HS-5 (cell line): ENCODE measurements at places on chromosomes 1 and 21.

DNA sequence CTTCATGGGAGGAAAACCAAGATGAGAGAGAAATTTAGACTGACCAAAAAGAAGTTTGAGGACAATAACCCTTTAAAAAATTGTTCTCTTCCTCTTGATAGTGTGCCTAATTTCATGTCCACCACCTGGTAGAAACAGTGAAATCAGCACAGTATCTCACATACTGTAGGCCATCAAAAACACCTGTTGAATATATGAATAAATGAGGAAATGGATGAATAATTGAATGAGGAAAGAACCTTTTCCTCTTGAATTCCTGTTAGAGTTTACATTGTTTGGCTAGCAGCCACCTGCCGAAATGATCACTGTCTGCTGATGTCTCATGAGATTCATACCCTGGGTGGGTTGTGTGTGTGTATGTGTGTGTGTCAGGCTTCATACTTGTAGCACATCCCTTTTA lies 198.7 kb upstream of the PBX1 start:
- DNase-seq, result no peak

DNA sequence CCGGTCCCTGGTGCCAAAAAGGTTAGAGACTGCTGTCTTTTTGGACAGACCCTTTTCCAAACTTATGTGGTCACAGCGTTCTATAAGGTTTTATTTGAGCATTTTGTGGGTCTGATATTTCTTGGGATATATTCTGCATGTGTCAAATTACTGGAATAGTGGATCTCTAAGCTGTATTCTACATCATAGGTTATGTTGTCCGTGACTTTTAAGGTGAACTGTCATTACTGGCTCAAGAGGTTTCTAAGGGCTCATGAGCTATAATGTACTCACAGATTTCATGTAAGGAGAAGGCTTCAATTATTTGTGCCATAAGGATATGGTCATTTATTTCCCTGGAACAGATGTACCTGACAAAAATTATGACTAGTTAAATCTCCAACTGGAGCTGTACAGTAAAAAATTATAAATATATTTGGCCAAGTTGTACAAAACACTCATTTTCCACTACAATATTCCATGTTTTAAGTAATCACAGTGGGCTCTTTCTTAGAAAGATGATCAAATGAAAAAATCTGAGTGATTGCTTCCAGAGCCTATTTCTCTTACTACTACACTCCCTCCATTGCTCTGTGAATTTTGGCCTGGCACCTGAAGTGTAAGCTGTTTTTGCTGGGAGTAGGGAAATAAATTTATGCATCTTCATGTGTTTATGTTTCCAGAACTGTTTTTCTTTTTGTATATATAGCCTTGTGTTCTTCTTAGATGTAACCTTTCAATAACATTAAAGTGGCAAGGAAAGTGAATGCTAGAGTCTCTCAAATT lies 538.1 kb upstream of the ZRANB2 start:
- no peak for DNase-seq

- DNase-seq, result no peak
These were observed 1.2 kb upstream of the PTTG1IP start for GRCh38 chr21:44874497-44875315.

- DNase-seq, result no peak
These were observed 292.5 kb downstream of the HLX start for GRCh38 chr1:221171768-221172167.

GRCh38 chr21:31847761-31848160 lies 25.1 kb upstream of the HUNK start:
- DNase-seq, result no peak

- DNase-seq, result no peak
These were observed 5.5 kb upstream of the AGTRAP start for GRCh38 chr1:11730429-11730891.
